Epithelial cell of prostate (primary cell): ENCODE measurements at places on chromosomes 5 and 9.

GRCh38 chr5:1255081-1255561, 29.9 kb downstream of the SLC6A18 start:
- no peak for DNase-seq

DNA sequence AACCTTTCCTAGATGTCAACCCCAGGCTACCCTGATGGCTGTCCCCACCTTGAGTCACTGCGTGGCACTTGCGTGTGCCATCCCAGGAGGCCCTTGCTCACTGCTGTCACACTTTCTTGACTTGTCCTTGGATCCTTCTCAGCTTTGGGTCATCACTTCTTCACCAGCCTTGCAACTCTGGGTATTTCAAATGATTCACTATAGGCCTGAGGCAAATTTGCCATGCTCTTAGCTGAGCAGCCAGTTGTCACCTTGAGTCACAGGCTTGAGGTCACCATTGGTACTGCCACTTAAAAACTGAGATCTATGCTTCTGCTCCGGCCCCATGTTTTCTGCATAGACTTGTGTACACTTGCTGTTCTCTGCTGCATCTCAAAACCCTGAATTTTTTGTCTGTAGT, 84.7 kb downstream of the BASP1 start:
- DNase-seq, result no peak

- DNase-seq, result no peak
Measured at GRCh38 chr5:93117751-93118531, 463.1 kb downstream of the NR2F1-AS1 start.

DNA sequence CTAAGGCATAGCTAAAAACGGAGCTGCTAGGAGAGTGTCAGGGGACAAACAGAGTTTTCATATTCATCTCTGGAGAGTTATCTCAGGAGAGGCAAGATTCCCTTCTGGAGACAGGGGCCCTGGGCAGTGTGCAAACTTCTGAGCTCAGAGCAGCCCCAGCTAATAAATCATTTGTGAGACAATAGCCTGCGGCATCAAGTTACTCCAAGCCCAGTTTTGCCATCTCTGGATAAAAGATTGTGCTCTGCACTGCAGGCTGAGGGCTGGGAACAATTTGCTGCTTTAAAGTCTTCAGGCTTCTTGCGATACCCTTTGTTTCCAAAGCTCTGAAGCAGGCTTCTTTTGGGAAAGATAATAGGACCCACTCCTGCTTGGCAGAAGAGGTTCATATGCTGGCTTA, 164.3 kb upstream of the BRINP1 start:
- DNase-seq, result no peak

- DNase-seq, result no peak
Measured at GRCh38 chr5:74502479-74502950, 138.0 kb downstream of the ENC1 start.

- no peak for DNase-seq
Measured at GRCh38 chr5:35360671-35361070, 130.4 kb upstream of the PRLR start.

DNA sequence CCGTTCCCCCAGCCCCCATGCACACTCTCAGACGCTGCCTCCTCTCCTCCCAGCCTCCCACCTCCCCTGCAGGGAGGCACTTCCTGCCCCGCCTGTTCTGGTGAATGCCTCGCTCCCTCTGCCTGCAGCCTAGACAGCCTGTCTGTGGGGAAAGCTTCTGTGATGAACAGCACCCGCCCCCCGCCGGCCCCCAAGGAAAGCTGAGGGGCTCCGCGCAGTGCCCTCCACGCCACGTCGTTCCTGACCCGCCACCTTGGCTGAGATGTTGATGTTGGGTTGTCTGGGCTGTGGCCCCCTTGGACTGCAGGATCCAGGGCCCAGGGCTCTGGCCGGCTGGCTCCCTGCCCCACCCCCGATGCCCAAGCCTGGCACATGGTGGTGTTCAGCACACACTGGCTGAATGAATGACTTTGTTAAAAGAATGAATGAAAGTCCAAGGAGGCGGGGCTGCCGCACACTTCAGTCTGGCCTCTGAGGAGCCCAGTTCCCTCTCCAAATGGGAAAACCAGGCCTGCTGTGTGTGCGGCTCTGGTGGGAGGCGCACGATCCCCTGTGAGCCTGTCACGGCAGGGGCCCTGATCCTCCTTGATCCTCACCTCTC, 2.1 kb upstream of the MYMK start:
- no peak for DNase-seq

GRCh38 chr5:78538240-78538850, 110.2 kb downstream of the LHFPL2 start:
- DNase-seq, result no peak

GRCh38 chr5:142814122-142814521, 43.9 kb downstream of the ARHGAP26 start:
- DNase-seq, result no peak

DNA sequence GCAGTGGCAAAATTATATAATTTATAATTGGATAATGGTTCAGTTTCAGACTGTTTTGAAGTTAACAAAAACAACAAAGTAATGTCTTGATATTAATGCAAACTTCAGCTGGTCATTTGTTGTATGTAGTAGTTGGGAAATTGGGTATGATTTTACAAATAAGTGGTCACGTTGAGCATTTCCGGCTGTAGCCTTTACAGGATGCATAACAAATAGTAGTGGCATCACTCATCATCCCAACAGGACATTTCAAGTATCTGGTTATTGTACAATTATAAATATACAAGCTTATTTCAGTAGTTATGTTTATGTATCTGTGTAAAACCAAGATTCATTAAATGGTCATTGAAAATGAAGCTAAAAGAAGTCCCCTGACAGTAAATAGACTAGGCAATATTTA, 72.9 kb downstream of the SMIM15 start:
- DNase-seq, result no peak

- no peak for DNase-seq
Measured at GRCh38 chr5:174751154-174752000, 27.0 kb downstream of the MSX2 start.

DNA sequence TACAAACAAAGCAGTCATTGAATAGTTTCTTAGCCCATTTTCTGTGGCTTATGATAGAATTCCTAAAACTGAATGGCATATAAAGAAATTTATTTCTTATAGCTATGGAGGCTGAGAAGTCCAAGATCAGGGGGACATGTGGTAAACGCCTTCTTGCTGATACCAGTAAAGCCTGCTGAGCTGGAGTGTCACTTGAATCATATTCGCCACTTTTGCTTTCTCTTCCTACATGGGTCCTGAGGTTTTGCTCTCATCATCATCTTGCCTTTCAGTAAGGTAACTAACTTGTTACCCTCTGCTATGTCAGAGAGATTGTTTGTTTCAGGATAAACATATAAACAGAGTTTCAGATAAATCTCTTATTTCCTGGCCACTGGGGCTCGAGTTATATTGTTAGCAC, 203.3 kb upstream of the DMRT1 start:
- DNase-seq, result no peak

DNA sequence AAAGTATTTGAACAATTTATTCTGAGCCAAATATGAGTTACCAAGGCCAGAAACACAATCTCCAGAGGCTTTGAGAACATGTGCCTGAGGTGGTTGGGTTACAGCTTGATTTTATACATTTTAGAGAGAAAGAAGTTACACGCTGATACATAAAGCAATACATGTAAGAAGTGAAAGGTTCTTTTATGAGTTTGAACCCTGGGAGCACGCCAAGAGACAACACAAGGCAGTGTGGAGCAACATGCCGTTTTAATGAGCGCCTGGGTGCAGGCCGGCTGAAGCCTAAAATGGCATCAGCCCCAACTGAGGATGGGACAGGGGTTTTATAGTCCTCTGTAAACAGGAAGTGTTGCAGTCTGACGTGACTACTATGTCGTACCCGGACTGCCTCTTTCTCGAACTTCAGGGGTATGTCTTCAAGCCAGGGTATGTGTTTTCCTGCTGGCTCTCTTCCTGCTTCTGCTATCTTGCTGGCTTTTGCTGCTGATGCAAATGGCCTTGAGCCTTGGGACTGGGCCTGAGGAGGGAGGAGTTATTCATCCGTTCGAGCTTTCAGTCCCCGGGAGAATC, 193.7 kb downstream of the CYLC2 start:
- no peak for DNase-seq

DNA sequence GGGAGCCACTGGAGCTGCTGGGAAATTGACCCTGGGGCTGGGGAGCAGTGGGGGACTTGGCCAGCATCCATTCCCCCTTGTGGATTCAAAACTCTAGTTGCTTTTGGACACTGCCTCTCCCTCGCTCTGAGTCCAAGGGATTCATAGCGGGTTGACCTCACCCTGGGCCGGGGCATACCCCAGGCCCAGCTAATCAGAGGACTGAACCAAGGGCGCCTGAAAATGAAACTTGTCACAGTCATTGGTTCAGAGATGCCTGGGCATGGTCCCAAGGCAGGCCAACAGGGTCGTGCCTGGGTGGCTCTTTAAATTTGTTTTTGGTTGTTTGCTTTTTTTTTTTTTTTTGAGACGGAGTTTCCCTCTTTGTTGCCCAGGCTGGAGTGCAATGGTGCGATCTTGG, 22.6 kb downstream of the STK10 start:
- no peak for DNase-seq

- DNase-seq, result no peak
Measured at GRCh38 chr5:158487664-158488063, 612.1 kb downstream of the EBF1 start.

- no peak for DNase-seq
Measured at GRCh38 chr5:142966121-142966420, 195.9 kb downstream of the ARHGAP26 start.

DNA sequence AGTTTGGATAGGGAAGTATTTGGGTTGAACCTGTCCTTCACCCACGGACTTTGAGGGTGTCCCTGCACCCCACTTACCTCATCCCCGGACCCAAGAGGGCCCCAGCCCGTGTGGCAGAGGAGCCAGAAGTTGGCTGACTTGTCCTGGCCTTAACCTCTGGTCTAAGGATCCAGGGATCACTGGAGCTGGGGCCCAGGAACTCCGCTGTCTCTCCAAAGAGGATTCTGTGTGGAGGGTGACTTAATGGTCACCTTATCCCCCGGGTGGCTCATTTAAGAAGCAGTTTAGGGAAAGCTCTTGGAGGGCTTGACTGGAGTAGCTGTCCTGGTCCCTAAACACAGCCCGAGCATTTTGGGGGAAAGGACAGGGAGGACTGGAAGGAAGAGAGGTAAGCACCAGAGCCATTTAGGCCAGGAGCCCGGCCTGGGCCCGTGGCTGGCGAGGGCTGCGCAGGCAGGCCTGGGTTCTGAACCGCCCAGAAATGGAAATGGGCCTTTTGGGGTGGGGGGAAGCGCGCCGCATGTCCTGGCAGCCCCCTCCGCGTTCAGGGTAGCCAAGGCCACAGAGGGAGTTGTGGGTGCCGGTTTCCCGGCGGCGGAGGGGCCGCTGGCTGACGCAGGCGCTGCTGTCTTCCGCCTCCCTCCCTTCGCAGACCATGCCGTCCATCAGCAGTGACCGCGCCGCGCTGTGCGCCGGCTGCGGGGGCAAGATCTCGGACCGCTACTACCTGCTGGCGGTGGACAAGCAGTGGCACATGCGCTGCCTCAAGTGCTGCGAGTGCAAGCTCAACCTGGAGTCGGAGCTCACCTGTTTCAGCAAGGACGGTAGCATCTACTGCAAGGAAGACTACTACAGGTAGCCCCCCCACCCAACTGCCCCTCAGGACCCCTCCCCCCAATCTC, 2.0 kb downstream of the LHX2 start:
- DNase-seq, result no peak

DNA sequence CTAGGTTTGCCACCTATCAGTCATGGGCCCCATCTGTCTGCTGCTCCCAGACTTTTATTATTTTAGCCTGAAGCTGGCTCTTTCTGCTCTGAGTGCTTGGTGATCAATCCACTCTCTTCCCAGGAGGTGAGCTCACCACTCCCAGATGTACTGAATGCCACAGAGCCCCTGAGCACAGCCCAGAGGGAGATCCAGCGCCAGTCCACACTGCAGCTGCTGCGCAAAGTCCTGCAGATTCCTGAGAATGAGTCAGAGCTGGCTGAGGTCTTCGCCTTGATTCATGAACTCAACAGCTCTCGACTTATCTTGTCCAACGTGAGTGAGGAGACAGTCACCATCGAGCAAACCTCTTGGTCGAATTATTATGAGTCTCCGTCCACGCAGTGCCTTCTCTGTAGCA, 36.0 kb downstream of the HMGXB3 start:
- peak; percentile 46 for DNase-seq

DNA sequence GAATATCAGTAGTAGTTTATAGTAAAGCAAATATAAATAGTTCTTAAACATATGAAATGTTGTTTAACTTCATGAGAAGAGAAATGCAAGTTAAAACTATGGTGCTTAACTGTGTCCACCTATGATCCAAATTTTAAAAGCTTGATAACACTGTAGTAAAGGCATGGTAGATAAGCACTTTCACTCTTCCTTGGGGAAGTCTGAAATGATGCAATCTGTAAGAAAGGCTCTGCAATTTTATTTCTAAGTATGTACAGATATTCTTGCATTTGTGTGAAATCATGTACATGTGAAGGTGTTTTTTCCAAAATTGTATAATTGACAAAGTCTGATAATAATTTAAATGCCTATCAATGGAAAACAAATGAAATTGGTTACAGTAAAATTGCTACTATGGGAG, 66.9 kb downstream of the SYK start:
- DNase-seq, result no peak

- DNase-seq, result no peak
Measured at GRCh38 chr9:137972988-137973470, 95.4 kb downstream of the CACNA1B start.

- DNase-seq, result no peak
Measured at GRCh38 chr9:83280790-83281189, 217.8 kb upstream of the RASEF start.

DNA sequence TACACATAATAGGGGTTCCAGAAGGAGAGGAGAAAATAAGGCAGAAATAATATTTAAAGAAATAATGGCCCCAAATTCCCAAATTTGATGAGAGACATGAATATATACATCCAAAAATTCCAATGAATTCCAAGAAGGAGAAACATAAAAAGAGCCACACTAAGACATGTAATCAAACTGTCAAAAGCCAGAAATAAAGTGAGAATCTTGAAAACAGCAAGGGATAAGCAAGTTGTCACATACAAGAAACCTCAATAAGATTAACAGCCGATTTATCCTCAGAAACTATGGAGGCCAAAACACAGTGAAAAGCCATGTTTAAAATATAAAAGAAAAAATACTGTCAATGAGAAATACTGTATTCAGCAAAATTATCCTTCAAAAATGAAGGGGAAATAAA, 14.5 kb downstream of the CATSPER3 start:
- no peak for DNase-seq
